ENCODE measurements at places on chromosomes 7 and 10. TPM values are rescaled to one million over a fixed set of nuclear protein-coding genes. Genes with fewer than 3 reads are reported as not detected.

DNA sequence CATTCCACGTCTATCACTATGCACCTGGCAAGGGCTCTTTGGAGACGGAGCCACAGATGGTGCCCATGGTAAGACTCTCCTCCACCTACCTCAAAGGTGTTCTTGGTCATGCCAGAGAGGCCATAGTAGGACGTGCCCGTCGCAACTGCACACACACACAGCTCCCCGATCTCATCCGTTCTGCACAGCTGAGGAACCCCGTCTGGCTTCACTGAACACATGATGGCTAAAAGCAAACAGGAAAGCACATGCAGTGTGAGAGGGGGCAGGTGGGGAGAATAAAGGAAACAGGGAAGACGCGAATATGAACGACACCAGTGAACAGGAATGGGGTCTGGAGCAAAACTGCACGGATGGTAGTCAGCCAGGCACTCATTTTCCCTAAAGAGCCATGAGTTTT is 230.9 kb downstream of the ZMYND11 start:
- H3K4me3 ChIP-seq, result no peak overlapping the region
- H3K27ac ChIP-seq, result no peak overlapping the region
- no peaks in the 10 kb centered on the region for H3K27me3 ChIP-seq
- no peak for DNase-seq

Gene AMZ1
- not detected for total RNA-seq

Gene ZNF503
- total RNA-seq, result 0.26 TPM

DNA sequence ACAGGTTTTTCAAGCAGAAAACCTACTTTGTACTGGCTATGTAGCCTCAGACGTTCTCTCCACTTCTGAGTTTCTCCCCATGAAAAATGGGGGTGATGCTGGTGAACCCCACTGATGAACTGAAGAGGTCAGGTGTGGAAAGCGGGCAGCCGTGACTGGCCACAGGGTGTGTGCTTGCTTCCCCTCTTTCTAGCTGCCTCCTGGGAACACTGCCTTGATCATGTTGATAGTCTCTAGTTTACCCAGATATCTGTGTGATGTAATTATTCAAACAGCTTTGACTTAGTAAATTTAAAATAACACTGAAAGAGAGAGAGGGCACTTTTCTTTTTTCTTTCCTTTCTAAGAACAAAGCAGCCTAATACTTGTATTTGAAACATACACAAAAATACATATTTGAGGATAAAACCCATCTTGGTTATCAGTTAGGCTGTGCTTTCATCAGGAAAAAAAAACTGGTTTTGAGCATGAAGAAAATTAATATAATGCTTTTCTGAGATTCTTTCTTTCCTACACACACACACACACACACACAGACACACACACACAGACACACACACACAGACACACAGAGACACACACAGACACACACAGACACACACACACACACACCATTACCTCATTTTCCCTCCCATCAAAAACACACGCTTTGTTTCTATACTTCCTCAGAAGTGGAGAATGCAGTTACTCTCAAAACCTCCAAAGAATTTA is 76.7 kb downstream of the MACC1 start:
- no peaks in the 10 kb centered on the region for H3K36me3 ChIP-seq
- H3K4me3 ChIP-seq, result no peak overlapping the region
- H3K27ac ChIP-seq, result no peak overlapping the region
- DNase-seq, result no peak
- H3K27me3 ChIP-seq, result no peaks in the 10 kb centered on the region

- H3K27ac ChIP-seq, result no peak overlapping the region
- DNase-seq, result no peak
- no peak overlapping the region for H3K4me3 ChIP-seq
- H3K4me1 ChIP-seq, result no peaks in the 10 kb centered on the region
- H3K27me3 ChIP-seq, result no peaks in the 10 kb centered on the region
- no peaks in the 10 kb centered on the region for H3K36me3 ChIP-seq
These were observed 383.0 kb upstream of the PCDH15 start for GRCh38 chr10:55183993-55184392.

DNA sequence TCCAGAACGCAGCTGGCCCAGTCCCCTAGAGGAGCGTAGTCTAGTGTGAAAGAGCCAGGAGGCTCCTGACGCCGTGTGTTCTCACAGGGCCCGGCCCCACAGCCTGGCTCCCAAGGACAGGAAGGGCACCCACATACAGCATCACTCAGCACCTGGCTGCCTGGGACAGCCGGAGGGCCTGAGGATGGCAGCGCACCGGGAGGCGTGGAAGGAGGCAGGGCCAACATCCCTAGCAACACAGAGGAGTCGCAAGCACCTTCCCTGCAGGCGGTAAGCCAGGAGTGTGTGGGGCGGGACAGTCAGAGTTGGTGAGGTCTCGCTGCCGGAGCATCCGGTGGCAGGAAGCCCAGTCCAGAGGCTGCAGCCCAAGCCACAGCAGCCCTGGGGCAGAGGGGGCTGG is 125.8 kb downstream of the MAD1L1 start:
- no peaks in the 10 kb centered on the region for H3K27me3 ChIP-seq
- H3K36me3 ChIP-seq, result peaks cover 9% of the 10 kb centered on the region
- no peak overlapping the region for H3K27ac ChIP-seq
- H3K4me3 ChIP-seq, result no peak overlapping the region
- H3K4me1 ChIP-seq, result peaks cover 46% of the 10 kb centered on the region

DNA sequence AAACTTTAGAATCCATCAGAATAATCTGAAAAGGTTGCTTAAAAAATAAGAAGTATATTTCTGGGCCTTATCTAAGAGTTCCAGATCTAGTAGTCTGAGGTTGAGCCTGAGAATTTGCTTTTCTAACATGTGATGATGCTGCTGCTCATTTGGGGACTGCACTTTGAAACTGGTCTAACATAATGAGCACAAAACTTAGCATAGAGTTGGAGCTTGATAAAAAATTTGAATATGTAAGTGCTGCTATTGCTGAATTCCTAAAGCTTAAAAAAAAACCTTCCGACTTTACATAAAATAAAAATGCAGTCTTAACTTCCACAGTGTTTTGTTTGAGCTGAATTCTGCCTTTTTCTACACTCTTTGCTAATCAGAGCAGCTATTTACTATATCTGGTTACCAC is 48.8 kb downstream of the GLCCI1 start:
- H3K4me1 ChIP-seq, result peaks cover 13% of the 10 kb centered on the region
- no peaks in the 10 kb centered on the region for H3K27me3 ChIP-seq
- DNase-seq, result no peak
- H3K36me3 ChIP-seq, result peaks cover 12% of the 10 kb centered on the region
- H3K4me3 ChIP-seq, result no peak overlapping the region

Gene AOC1
- total RNA-seq, result not detected

GRCh38 chr10:76009531-76009930 is 578.1 kb downstream of the LRMDA start:
- no peak for DNase-seq
- H3K27me3 ChIP-seq, result no peaks in the 10 kb centered on the region
- H3K36me3 ChIP-seq, result no peaks in the 10 kb centered on the region
- no peaks in the 10 kb centered on the region for H3K4me1 ChIP-seq
- no peak overlapping the region for H3K27ac ChIP-seq

- H3K4me1 ChIP-seq, result no peaks in the 10 kb centered on the region
- DNase-seq, result no peak
- H3K27me3 ChIP-seq, result no peaks in the 10 kb centered on the region
- H3K36me3 ChIP-seq, result no peaks in the 10 kb centered on the region
These were observed 59.2 kb upstream of the PTN start for GRCh38 chr7:137402536-137403352.

Gene ANKRD1
- total RNA-seq, result not detected
